GM12878 (cell line): ENCODE measurements at places on chromosomes 4 and X.

DNA sequence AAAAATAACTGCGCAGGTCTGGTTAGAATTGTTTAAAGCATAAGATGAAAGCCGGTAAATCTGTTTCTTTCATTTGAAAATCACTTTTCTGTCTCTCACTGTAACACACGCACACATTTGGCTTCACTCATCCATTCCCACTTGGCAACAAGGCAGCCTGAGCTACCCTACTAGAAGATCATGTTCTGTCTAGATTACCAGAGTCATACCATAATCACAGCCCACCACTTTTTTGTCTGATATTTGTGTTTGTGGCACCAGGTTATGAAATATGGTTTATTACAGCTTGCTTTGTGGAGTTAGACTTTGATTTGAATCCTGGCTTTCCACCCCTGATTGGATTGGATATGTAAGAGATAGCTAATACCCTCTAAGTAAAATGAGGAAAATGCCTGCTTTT lies 2.2 kb downstream of the USO1 start:
- no peak for DNase-seq

- DNase-seq, result no peak
These were observed 3.4 kb downstream of the WFS1 start for GRCh38 chr4:6272863-6273660.

DNA sequence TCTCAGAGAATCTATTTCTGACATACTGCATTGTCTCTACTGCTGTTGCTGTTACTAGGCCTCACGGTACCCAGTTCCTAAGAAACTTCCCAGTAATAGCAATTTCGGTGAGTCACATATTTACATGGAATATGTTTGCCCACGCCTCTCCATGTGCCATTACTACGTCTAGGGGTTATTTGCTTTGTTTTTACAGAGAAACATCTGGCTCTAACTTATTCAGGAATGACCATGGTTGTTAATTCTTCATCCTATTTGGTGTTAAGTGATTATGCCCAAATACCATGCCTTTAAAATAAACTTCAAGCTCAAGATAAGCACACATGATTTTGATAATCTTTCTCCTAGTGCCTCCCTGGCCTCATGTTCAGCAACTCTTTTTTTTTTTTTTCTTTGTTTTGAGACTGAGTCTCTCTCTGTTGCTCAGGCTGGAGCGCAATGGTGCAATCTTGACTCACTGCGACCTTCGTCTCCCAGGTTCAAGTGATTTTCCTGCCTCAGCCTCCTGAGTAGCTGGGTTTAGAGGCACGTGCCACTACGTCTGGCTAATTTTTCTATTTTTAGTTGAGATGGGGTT lies 101.0 kb upstream of the HS3ST1 start:
- DNase-seq, result no peak

GRCh38 chrX:19555236-19555635 lies 39.9 kb upstream of the MAP3K15 start:
- no peak for DNase-seq

DNA sequence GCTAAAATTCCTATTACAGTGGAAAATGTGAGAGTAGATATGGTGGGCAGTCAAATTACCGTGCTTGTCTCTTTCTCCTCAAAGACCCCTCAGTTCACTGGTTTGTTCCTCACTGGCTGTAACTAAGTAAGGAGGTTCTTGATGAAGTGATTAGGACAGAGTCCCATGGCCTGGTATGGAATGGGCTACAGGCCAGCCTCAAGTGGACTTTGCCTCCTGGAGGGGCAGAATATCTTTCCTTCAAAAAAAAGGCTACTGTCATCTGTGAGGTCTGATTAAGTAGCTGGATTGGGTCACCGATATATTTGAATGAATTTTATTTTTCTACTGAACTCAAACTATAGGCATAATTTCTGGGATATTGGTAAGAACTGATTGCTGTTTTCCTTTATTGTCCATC lies 38.5 kb upstream of the TMEM164 start:
- no peak for DNase-seq

GRCh38 chr4:52957220-52957686 lies 95.1 kb downstream of the RASL11B start:
- DNase-seq, result no peak

GRCh38 chr4:182174979-182175378 lies 68.2 kb upstream of the TENM3 start:
- DNase-seq, result no peak

DNA sequence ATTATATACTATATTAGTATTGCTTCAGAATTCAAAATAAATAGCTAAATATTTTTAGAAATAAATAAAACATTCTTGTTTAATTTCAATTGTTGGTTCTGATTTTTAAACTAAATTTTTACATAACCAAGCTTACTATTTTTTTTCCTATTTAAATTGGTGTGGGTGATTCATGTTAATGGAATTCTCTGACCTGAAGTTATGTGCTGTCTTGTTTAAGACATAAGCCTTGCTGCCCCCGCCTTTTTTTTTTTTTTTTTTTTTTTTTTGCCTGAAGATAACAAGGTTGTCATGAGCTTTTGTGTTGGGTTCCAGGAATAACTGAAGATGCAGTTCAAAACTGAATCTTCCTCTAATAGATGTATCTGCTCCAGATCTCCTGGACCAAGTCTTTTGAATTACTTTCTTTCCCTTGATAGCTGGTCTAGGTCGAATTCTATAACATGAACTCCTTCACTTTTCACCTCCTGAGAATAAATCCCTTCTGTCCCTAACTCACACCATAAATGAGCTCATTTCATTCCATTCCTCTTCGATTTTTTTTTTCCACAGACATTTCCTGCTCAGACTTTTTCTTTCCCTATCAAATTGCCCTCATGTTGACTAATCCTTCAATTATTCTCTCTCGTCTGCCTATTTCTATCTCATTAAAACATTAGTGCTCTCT lies 261.5 kb upstream of the FTHL17 start:
- DNase-seq, result no peak

DNA sequence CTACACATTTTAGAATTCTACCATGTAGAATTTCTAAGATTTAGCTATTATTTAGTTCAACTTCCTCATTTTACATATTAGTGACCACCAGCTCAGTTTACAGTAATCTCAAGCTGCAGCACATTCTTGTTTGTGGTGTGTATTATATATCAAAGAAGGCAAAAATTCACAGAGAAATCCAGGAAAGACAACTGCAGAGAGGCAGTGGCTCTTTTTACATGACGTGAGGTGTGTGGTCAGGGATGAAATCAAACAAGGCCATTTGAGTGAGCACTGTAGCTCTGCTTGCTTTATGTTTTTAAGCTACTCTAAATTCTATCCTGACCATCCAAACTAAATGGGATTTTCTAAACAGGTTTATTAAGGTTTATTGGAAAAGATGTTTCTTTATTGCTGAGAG lies 71.1 kb downstream of the COL25A1 start:
- no peak for DNase-seq

DNA sequence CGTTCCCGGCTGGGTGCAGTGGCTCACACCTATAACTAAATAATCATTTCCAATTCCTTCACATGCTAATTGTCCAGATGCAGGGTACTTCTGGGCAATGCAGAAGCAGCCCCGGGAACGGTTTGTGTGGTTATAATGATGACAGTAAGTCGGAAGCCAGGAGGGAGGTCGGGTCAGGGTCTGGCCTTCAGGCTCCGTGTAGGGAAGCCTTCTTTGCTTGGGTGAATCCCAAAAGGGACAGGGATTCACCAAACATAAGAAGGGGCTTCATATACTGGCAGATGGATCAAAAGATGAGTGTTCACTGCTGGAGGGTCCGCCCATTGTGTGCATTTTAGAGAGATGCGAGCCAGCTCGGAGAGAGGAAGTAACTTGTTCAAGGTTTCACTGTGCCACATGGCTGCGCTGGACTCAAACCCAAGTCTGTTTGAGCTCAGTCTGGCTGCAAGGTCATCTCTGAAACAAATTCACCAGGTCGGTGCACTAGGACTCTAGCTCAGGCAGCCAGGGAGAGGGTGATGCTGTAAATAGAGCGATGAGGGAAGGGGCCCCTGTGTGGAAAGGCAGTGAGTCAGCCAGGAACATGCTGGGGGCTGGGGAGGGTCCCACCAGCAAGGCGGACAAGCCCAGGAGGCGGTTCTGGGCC lies 4.8 kb upstream of the KIAA0232 start:
- no peak for DNase-seq

GRCh38 chrX:113353134-113353533 lies 512.5 kb upstream of the AMOT start:
- no peak for DNase-seq
